ENCODE measurements at places on chromosomes 2 and 18. TPM values are rescaled to one million over a fixed set of nuclear protein-coding genes. Genes with fewer than 3 reads are reported as not detected.

Gene STEAP3
- total RNA-seq, result 31.4 TPM

Gene PLCL1
- total RNA-seq, result 12.3 TPM

Gene ZNF385B
- not detected for total RNA-seq

Gene INHBB
- total RNA-seq, result 0.85 TPM

Gene MAPRE2
- total RNA-seq, result 26.8 TPM

Gene DQX1
- not detected for total RNA-seq

Gene ELAC1
- 2.5 TPM for total RNA-seq
